ENCODE measurements at places on chromosomes 7 and 10.

DNA sequence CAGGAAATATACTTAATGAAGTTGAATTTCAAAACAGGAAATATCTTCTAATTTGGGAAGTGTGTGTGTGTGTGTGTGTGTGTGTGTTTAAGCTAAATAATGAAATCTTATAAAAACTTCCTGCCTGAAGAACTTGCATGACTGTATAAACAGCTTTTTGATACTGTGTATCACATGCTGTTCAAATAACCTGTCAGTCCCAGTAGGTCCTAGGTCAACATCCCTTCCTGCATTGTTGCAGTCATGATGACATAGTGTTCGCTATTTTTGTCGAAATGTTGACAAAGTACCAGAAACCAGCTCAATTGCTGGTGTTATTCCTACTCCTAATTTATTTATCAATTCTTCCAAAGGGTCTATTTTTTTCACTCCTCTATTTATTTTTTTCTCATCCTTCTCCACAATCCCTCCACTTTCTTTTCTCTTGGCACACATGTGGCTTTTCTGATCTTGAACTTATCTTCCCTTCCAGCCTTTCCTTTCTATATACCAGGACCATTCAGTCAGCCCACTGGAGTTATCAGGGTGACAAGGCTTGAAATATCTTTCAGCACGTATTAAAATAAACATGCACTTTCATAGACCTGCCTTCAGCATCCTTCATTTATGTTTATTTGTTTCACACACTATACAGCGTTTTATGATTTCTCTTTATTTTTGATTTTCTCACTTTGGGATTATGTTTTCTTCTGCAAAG is 115.8 kb downstream of the PLXDC2 start:
- no peak for DNase-seq

GRCh38 chr10:88064608-88065382 is 201.4 kb downstream of the PTEN start:
- no peak for DNase-seq

DNA sequence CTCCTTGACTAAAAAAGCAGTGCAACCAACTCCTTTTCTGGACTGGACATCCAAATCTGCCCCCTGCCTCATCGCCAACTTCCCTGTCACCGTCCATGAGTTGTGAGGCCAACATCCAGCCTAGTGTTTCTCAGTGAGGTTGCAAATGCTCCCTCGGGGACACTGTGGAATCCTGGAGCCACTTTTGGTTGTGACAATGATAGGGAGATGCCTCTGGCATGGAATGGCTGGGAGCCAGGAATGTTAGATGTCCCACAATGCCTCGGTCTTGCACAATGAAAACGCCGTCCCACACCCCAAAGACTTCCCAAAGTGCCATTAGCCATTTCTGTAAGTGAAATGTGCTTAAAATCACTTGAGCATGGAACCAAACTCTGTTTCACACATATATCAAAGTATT is 105.2 kb downstream of the OSBPL3 start:
- DNase-seq: no peak

GRCh38 chr10:19892270-19892669 is 76.0 kb downstream of the PLXDC2 start:
- no peak for DNase-seq

DNA sequence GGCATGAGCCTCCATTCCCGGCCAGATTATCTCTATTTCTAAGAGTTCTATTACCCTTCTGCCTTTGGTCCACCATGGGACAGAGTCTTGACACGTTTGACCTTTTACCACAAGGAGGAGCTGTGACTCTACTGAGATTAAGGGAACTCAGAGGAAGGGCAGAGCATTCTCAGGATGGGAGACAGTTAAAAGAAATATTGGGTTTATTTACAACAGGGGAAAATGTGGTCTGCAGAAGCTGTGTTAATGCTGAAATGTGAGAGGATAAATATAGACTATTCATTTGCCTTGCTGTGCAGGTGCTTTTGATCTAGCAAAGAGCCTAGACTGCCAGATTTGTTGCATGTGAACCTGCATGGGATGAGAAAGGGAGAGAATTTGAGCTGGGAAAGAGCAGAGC is 45.8 kb upstream of the PRSS58 start:
- no peak for DNase-seq

DNA sequence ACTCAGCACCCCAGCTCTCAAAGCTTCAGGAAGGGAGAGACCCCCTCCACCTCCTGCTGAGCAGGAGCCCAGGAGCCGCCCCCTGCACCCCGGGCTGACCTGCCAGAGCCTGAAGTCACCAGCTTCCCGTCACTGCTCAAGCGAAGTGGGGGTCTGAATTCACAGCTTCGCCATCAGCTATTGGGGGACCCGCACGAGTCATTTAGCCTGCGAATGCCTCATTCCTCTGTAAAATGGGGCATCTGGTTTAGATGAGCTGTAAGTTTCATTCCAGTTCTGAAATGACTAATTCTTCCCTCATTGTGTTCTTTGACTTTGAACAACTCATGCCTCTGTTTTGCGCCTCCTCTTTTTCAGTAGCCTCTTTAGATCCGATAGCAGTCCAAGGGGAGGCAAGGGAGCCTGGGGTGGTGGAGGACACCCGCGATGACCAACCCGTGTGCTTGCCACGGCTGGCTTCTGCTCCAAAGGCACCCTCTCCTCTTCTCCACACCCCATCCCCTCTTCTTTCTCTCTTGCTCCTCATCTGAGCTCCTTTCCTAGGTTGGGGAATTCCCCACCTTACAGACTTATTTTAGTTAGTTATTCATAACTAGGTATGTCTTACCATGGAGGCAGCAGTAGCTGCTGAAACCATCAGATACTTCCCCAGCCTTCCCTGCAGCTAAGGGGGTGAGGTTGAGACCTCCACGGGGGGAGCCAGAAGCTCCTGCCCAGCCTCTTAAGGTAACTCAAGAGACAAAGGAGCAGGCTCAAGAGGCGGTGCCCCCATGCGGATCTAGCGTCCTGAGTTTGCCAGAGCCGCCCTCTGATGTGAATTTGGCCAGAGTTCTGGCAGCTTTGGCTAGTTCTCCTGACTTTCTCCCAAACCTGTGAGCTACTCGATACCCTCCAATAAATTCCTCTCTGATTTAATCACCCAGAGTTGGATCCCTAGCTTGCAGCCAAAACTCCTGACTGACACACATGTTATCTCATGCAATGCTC is 47.7 kb downstream of the RBM17 start:
- DNase-seq: peak; percentile 85
